ENCODE measurements at places on chromosomes 12 and 14. TPM values are rescaled to one million over a fixed set of nuclear protein-coding genes. Genes with fewer than 3 reads are reported as not detected.

Gene CDKN3
- 2.7 TPM for total RNA-seq

Gene UBR7
- 16.1 TPM for total RNA-seq

Gene DAAM1
- 23.9 TPM for total RNA-seq

DNA sequence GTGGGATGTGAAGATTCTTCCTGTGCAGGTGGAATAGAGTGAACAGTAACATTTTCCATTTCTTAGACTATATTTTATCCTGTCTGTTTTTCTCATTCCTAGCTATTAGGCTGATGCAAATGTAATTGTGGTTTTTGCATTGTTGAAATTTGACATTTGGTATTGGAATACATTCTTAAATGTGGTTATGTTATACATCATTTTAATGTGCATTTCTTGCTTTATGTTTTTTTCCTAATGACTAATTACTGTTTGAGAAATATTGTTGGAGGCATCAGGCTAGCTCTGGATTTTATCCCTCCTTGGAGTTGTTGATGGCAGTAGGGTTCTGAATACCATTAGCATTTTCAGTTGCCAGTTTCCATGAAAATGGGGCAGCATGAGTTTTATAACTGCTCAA lies 75.9 kb upstream of the GNG2 start:
- H3K4me1 ChIP-seq: peaks cover 8% of the 10 kb centered on the region
- no peaks in the 10 kb centered on the region for H3K36me3 ChIP-seq
- no peak for DNase-seq

GRCh38 chr12:75568393-75568792 lies 57.0 kb upstream of the KRR1 start:
- H3K4me3 ChIP-seq: no peak overlapping the region
- no peak for DNase-seq
- no peak overlapping the region for H3K27ac ChIP-seq

GRCh38 chr12:15806826-15807225 lies 17.6 kb upstream of the EPS8 start:
- no peaks in the 10 kb centered on the region for H3K36me3 ChIP-seq
- H3K27ac ChIP-seq: no peak overlapping the region
- H3K4me3 ChIP-seq: no peak overlapping the region
- no peaks in the 10 kb centered on the region for H3K4me1 ChIP-seq
- peaks cover 6% of the 10 kb centered on the region for H3K27me3 ChIP-seq

- no peaks in the 10 kb centered on the region for H3K36me3 ChIP-seq
- DNase-seq: no peak
- H3K4me1 ChIP-seq: no peaks in the 10 kb centered on the region
Measured at GRCh38 chr14:20768593-20768892, 339 bp downstream of the EDDM3B start.

- H3K36me3 ChIP-seq: peaks cover 45% of the 10 kb centered on the region
- H3K27me3 ChIP-seq: no peaks in the 10 kb centered on the region
- H3K27ac ChIP-seq: no peak overlapping the region
- DNase-seq: no peak
- no peak overlapping the region for H3K4me3 ChIP-seq
Measured at GRCh38 chr12:121778567-121779421, 14.7 kb downstream of the RHOF start.

DNA sequence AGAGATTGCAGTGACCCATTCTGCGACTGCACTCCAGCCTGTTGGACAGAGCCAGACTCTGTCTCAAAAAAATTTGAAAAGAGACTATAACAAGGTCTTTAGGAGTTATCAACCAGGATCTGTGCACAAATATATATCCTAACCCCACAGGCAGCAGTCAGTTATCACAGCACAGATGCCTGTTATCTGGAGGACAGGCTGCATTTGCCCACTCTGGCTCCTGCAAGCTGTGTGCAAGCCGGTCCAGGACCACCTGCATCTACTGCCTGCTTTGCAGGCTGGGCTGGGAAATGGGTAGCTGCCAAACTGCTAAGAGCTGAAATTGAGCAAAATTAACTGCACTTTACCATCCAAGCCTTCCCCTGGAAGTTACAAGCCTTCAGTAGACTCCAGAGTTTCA lies 21.4 kb upstream of the RCOR1 start:
- peaks cover 20% of the 10 kb centered on the region for H3K4me1 ChIP-seq
- H3K27me3 ChIP-seq: peaks cover 8% of the 10 kb centered on the region
- DNase-seq: no peak
- H3K36me3 ChIP-seq: no peaks in the 10 kb centered on the region
- H3K27ac ChIP-seq: no peak overlapping the region

- H3K4me3 ChIP-seq: no peak overlapping the region
- H3K27ac ChIP-seq: no peak overlapping the region
- peaks cover 37% of the 10 kb centered on the region for H3K27me3 ChIP-seq
- no peak for DNase-seq
- no peaks in the 10 kb centered on the region for H3K36me3 ChIP-seq
- H3K4me1 ChIP-seq: no peaks in the 10 kb centered on the region
Measured at GRCh38 chr14:100688598-100689461, 37.9 kb upstream of the DLK1 start.

GRCh38 chr12:26771861-26772260 lies 61.1 kb downstream of the ITPR2 start:
- DNase-seq: no peak
- H3K27ac ChIP-seq: no peak overlapping the region
- no peaks in the 10 kb centered on the region for H3K36me3 ChIP-seq
- peaks cover 4% of the 10 kb centered on the region for H3K4me1 ChIP-seq
- no peak overlapping the region for H3K4me3 ChIP-seq
- H3K27me3 ChIP-seq: no peaks in the 10 kb centered on the region

DNA sequence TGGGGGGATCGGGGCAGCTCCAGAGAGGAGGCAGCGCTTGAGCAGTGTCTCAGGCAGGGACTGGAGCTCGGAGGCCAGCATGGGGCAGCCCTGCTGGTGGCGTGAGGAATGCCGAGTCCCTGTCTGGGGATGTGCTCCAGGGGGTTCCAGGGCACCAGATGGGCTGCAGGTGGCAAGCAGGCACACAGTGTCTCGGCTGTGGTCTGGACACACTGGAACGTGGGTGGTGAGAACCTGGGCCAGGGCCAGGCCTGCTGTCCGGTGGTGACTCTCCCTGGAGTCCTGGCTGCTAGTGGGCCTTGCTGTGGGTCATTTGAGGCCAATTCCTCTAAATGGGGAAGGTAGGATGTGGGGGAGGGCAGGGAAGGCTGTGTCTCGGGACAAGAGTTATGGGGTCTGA lies 199.4 kb upstream of the RTL1 start:
- no peaks in the 10 kb centered on the region for H3K4me1 ChIP-seq
- H3K27me3 ChIP-seq: peaks cover 33% of the 10 kb centered on the region
- DNase-seq: no peak
- H3K36me3 ChIP-seq: no peaks in the 10 kb centered on the region
